GM12865 (cell line): ENCODE measurements at places on chromosomes 5 and 9.

DNA sequence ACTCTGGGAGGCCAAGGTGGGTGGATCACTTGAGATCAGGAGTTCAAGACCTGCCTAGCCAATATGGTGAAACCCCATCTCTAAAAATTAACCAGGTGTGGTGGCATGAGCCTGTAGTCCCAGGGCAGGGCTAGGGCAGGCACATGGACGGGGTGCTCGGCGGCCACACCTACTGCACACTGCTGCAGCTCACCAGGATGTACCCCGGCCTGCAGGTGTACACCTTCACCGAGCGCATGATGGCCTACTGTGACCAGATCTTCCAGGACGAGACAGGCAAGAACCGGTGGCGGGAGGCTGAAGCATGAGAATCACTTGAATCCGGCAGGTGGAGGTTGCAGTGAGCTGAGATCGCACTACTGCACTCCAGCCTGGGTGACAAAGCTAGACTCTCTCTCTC is 3.2 kb downstream of the ST6GALNAC4 start:
- DNase-seq, result no peak

DNA sequence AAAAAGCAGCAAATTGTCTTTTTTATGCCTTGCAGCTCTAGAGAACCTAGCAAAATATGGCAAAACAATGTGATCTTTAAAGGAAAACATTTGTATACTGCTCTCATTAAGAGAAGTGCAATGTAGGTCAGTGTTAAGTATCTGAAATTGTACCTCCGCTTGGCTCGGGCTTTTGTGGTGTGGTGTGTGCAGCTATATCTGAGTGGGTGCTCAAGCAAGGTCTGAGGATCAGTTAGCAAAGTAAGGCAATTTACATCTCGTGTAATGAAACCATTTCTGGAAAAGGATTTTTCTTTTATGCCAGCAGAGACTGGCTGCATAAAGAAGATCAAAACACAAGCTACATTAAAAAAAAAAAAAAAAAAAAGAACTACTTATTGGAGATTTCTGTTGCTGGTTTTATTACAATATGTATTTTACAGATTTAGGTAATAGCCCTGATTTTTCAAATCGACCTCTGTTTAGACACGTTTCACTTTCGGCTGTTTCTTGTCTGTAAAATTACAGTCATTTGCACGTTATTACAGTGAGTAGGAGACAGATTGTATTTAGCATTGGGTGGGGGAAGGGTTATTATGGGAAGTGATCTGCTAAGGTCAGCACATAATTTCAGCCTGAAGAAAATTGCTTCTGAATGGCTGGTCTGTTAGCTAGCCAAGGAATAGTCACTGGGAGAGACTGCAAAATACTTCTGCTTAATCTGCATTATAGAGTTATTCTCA is 7.9 kb upstream of the ZNF608 start:
- peak; percentile 45 for DNase-seq

- peak; percentile 11 for DNase-seq
These were observed 254.6 kb downstream of the ASTN2 start for GRCh38 chr9:117160254-117160653.

- no peak for DNase-seq
These were observed 65.1 kb upstream of the OLFM1 start for GRCh38 chr9:135022191-135022870.

DNA sequence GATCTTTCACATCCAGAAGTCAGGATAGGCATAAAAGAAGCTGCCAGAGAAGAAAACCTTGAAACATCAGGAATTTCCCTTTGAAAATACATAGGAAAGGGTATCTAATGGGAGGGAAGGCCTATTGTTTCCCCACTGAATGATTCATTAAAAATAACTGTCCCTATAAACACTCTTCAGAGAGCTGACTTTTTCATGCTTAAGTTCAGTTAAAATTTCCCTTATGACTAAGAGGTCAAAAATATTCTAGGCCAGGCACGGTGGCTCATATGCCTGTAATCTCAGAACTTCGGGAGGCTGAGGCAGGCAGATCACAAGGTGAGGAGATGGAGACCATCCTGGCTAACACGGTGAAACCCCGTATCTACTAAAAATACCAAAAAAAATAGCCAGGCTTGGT is 499.5 kb downstream of the ENC1 start:
- no peak for DNase-seq

- no peak for DNase-seq
These were observed 81.0 kb upstream of the HTR4 start for GRCh38 chr5:148735301-148735835.

DNA sequence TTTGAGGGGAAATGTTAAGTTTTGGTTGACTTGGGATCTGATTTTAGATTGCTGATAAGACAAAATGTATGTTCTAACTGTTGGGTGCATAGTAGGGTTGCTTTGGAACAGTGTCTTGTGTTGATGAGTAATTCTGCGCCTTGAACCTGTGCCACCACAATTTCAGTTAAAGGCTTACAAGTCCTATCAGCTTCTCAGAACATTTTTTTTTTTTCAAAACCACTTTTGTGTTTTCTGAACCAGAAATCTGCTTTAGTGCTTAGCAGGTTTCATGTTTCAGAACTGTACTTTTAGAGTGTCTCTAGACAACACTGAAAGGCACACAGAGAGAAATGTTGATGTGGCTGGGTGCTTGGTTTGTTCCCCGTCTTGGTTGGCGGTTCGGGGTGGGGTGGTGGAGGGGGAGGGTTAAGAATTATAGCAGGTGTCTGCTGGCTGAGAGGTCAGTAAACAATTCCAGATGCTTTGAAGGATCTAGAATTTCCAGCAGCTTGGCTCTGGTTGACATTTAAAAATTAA is 84.6 kb downstream of the ANKRD55 start:
- peak; percentile 92 for DNase-seq

DNA sequence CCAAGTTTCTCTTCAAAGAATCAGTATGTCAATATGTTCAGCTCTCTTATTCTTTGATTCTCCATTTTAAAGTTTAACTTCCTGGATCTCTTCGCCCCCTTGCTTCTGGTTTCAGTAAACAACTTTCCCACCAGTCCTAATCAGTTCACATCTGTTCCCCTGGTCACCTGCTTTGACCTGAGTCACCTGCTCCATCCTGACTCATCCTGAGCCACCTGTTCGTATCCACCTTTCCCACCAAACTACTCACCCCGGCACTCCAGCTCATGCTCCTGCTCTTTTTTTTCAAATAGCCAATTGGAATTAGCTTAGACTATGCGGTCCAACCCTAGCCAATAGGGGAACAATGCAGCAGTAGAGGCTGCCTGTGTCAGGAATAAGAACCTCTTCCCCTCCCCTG is 23.6 kb upstream of the CSF1R start:
- DNase-seq, result no peak

DNA sequence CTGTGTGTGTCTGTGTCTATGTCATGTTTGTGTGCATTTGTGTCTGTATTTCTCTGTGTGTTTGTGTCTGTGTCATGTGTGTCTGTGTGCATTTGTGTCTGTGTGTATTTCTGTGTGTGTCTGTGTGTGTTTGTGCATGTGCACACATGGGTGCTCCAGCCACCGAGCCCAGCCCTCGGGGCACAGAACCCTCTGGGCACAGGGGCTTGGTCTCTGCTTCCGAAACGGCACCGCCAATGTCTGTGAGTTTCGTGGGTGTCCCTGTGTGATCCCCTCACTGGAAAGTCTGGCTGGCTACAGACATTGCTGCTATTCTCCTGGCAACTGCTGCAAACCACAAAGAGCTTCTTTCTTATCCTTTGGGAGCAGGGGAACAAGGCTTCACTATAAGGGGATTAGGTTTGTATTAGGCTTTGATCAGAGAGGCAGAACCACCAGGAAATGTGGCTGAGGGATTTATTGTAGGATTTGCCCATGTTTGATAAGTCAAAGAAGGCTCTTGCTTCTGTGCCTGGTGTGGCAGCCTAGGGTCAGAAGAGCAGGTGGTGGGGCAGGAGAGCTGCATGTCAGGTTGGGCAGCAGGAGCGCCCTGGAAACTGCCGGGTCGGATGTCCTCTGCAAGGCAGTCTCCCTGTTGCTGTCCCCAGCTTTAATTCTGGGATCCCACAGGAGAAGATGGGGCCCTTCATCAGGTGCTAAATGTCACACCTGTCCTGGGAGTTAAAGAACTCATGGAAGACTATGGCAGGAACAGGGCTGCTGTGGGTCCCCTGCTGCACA is 39.6 kb upstream of the FCN1 start:
- no peak for DNase-seq

- no peak for DNase-seq
These were observed 10.5 kb downstream of the ECSCR start for GRCh38 chr5:139451878-139452660.

DNA sequence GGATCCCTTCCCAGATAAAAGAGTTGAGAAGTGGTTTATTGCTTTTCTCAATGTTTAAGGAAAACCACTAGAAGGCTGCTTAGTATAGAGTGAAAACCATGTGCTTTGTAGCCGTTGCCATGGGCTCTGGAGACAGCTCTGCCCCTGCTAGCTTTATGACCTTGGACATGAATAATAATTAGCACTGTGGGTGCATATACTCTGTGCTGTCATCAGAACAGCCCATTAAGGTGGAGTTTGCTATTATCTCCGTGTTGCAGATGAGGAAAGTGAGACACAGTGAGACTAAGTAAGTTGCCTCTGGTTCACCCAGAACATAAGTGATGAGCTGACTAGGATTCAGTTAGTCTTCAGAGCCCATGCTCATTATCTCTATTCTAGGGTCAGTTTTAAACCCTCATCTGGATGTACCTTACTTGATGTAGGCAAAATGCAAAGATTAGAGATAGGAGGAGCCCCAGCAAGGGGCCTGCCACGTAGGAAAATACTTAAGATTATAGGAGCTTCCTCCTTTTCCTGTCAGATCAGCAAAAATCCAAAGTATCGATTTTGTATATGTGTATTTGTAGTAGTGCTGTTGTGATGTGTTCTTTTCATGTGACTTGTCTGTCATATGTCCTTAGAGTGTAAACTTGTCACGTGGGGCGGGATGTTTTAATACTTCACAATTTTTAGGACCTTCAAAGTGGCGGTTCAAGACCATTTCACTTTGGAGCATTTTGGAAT is 102.5 kb downstream of the TLE4 start:
- no peak for DNase-seq

GRCh38 chr9:14987858-14988257 is 77.6 kb upstream of the FREM1 start:
- no peak for DNase-seq

DNA sequence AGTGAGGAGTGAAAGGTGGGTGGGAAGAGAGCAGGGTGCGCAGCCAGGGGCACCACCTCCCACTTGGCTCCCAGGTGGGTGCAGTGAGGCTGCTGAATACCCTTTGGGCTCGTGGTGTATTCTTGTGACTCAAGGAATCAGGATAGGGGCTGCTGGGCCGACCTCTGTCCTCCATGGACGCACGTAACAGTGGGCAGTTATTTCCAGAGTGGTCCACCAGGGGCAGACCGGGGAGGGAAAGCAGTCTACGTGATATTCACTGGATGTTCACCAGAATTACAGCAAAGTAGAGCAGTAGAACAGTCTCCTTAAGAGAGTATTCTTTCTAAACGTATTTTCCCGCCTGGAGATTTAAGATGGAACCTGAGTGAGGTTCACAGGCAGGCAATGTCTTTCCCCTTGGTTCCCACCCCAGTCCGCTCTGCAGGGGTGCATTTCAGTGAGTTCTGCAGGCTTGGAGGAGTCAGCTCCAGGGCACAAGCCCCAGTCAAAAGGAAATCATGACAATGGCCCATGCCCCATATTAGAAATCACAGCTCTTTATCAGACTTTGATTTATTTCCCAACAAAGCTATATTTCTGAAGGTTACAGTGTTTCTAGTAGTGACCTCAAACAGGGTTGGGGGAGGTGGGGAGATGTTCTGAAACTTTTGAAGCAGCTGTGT is 88.7 kb downstream of the SYK start:
- DNase-seq, result no peak

- no peak for DNase-seq
These were observed 155.0 kb upstream of the PANK3 start for GRCh38 chr5:168734119-168734518.

DNA sequence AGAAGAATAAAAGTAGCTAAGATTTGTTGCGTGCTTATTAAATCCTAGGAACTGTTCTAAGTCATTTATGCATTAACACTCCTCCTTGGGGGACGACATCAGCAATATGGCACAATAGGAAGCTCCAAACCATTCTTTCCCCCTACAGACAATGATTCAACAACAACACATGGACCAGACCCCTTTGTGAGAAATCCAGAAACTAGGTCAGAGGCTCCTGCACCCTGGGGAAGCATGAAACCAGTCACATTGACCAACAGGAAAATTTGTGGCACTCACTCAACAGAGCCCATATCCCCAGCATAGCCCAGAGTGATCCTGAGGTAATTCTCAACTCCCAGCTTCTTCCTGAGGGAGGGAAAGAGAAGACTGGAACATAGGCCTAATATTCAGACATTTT is 294.4 kb downstream of the HINT1 start:
- no peak for DNase-seq

DNA sequence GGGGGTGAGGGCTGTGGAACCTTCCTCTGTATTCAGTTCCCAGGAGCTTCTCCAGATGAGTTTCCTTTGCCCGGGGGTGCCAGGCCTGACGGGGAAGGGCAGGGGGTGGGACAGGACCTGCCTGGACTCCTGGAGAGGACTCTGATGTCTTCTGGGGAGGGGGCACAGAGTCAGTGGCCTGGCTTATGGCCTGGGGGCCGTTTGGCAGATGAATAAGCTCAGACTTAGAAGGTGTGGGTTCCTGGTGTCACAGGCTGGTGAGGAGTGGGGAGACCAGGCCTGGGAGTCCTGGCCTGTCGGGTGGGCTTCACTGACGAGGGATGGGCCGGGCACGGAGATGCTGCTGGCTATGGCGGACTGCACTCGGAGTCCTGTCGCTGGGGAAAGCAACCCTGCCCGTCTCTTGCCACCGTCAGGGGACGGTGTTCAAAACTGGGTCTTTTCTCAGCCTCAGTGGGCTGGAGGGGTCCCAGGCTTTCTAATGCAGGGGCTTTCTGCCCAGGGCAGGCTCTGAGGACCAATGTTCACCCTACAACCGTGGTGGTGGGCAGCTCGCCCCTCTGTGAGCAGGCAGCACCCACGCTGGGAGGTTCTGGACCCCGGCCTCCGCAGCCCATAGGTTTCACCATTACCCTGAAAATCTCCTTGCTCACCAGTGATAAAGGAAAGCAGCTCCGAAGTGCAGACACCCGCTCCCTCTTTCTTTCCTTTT is 16.2 kb downstream of the COL5A1 start:
- DNase-seq, result no peak

- DNase-seq, result no peak
These were observed 69.3 kb downstream of the WWC1 start for GRCh38 chr5:168360521-168361285.

GRCh38 chr9:122477346-122477745 is 380 bp downstream of the OR1J1 start:
- DNase-seq, result no peak

GRCh38 chr5:116785106-116785505 is 210.5 kb upstream of the SEMA6A start:
- no peak for DNase-seq

GRCh38 chr5:52709167-52709925 is 78.4 kb upstream of the ITGA1 start:
- peak; percentile 46 for DNase-seq

GRCh38 chr5:178381921-178382695 is 149.5 kb upstream of the PHYKPL start:
- DNase-seq, result no peak

GRCh38 chr5:140023611-140024191 is 19.4 kb downstream of the NRG2 start:
- no peak for DNase-seq
